ENCODE measurements at places on chromosomes 1 and 21.

DNA sequence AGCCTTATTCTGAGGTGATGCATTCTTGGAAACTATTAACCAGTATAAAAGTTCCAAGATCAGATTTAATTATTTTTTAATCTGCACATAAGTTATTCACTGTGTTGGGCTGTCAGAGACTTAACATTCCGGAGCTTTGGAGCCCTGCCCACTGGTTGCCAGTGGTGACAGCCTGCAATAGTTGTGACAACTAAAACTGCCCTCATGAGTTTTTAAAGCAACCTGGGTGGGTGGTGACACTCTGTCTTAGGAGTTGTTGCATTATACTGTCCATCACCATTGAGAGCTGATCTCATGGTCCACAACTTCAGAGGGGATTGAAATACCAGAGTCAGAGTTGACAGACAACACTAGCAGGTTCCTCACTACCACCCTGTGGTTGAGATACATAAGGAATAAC, 653.9 kb upstream of the USP24 start:
- DNase-seq, result no peak

DNA sequence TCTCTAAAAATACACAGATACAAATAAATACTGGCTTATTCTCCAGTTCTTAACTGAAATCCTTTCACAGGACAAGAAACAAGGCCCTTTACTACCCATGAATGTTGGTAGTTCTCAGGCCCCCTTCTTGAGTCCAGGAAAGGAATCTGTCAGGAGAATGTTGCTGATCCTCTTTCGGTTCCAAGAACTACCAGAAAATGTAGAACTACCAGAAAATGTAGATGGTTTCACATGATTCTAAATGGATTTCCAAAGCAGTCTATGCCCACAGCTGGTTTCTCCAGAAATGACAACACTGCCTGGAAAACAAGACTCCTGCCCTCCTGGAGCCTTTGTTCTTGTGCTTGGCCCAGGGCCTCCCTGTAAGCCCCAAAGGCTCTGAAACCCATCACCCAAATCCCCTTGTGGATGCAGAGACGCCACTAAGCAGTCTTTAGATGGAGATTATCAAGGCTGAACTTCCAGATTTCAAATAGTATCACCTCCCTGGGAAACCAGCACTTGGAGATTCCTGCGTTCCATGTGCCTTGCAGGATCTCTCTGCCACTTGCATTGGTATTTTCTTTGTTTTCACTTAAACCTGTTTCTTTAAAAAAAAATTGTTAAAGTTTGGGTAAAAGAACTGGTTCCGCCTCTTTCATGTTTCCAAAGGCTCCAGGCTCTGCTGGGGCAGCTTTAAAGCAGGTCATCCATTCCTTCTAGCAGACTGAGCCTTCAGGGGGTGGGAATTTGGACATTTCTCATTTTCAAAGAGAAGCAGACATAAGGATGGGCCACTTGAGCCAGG, 53.4 kb downstream of the MAN1C1 start:
- DNase-seq, result no peak

DNA sequence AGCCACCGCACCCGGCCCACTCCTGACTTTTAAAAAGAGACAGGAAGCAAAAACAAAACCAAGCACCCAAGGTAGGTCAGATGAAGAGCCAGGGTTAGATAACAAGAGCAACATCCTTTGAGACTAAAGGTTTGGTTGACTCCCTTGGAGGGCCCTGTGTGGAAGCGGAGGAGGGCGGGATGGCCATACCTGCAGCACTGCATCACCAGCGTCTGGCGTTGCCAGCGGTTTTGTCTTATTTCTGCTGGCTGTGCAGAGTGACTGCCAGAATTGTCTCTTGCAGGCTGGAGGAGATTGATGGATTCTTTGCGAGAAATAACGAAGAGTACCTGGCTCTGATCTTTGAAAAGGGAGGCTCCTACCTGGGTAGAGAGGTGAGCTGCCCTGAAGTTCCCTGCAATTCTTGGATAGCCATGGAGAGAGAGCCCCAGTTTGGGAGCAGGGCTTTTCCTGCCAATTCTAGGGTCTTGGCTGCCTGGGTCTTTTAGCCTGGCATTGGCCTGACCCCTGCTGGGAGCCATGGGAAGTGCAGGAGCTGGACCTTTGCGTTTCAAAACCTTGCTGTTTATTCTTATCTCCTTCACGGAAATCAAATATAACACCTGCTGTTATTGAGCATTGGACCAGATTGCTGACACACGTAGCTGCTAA, 24.0 kb downstream of the QSOX1 start:
- no peak for DNase-seq

DNA sequence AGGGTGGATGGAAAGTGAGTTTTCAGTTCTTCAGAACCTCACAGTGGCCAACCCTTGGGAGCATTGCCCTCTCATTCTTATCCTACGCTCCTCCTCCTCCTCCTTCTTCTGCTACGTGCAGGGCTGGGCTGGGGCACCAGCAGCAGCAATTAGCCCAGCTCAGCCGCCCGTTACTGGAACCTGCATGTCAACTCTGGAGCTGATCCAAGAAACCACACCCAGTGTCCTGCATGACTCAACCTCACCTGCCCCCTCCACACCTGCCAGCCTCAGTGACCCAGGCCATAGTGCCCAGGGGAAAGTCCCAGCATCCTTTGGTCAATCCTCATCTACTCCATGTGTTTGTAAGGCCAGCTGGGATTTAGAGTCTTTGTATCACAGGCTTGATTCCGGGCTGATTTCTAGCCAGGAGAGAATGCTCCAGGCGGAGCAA, 12.6 kb downstream of the ELF3 start:
- DNase-seq, result peak; percentile 99

GRCh38 chr1:53639996-53640700, 98.8 kb downstream of the GLIS1 start:
- no peak for DNase-seq

- peak; percentile 27 for DNase-seq
These were observed 55.5 kb downstream of the GABPA start for GRCh38 chr21:25790122-25790877.

DNA sequence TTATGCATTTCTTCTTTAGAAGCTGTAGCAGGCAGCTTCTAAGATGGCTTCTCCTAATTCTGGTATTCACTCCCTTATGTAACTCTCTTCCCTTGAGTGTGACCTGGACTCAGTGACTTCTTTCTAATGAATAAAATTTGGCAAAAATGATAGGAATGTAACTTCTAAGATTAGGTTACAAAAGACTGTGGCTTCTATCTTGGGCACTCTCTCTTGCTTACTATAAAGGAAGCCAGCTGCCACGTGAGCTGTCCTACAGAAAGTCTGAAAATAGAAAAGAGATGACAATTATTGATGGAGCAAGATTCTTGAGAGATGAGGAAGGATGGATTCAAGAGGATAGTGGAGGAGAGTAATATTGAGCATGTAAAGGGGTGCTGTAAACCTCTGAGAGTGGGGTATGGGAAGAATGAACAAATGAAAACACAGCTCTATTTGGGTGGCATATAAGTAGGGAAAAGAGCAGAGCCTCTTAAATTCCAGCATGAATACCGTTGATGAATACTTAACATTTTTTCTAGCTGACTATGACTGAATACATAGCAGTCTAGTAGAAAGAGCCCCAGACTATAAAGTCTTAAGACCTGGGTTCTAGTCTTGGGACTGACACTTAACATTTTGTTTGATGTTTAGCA, 5.5 kb downstream of the TSEN15 start:
- peak; percentile 3 for DNase-seq

- DNase-seq, result no peak
These were observed 3.8 kb downstream of the HMGB4 start for GRCh38 chr1:33867684-33868083.

GRCh38 chr1:174007851-174008250, 14.3 kb downstream of the RC3H1 start:
- no peak for DNase-seq

GRCh38 chr1:113659035-113659434, 100.3 kb downstream of the PHTF1 start:
- DNase-seq, result no peak
